ENCODE measurements at places on chromosomes 11 and 22.

- DNase-seq: no peak
Observed at GRCh38 chr11:95586155-95586554, 203.4 kb downstream of the FAM76B start.

- DNase-seq: no peak
Observed at GRCh38 chr11:45852018-45852711, 4.9 kb downstream of the CRY2 start.

- peak; percentile 59 for DNase-seq
Observed at GRCh38 chr11:122007601-122008071, 108.4 kb downstream of the BLID start.

- no peak for DNase-seq
Observed at GRCh38 chr11:48008951-48009270, 28.6 kb downstream of the PTPRJ start.

DNA sequence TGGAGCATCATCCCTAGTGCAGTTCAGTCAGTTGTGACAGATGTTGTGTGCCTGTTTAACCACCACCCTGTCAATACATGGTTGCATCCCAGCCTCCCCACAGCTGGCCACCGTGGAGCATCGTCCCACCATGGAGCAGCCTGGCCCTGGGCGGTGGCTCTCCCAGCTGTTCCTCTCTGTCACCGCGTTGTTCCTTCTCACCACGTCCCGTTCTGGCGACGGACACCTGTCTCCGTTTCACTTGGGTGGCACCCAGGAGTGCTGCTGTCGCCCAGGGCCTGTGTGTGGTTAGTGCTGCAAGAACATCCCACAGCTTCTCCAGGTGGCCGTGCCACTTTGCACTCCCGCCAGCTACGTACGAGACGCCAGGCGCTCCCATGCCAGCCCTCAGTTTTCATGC, 26.5 kb downstream of the MUC6 start:
- no peak for DNase-seq

All from fibroblast of upper back skin (primary cell).